ENCODE measurements at places on chromosomes 16 and 17. TPM values are rescaled to one million over a fixed set of nuclear protein-coding genes. Genes with fewer than 3 reads are reported as not detected.
A peak's percentile ranks its signal among the peaks of the same experiment; 100 is the strongest.

DNA sequence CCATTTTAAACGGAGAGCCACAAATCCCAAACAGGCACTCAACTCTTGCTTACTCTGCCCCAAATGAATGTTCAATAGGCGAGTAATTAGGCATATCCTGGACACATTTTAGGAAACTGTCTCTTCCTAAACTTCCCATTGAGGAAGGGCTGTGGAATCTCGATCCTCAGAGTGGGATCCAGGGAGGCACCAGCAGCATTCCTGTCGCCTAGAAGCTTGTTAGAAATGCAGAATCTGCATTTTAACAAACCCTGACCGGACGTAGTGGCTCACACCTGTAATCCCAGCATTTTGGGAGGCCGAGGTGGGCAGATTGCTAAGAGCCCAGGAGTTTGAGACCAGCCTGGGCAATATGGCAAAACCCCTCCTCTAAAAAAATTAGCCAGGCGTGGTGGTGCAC, 95.6 kb downstream of the GAS7 start:
- DNase-seq, result no peak
- peaks cover 2% of the 10 kb centered on the region for H3K4me1 ChIP-seq
- no peaks in the 10 kb centered on the region for H3K36me3 ChIP-seq
- H3K4me3 ChIP-seq, result no peak overlapping the region
- H3K27ac ChIP-seq, result no peak overlapping the region

- peaks cover 6% of the 10 kb centered on the region for H3K36me3 ChIP-seq
- DNase-seq, result no peak
- H3K4me3 ChIP-seq, result no peak overlapping the region
Measured at GRCh38 chr16:72604375-72604774, 432.4 kb upstream of the PMFBP1 start.

GRCh38 chr16:73025151-73025855, 22.6 kb downstream of the ZFHX3 start:
- H3K27ac ChIP-seq, result no peak overlapping the region
- DNase-seq, result no peak
- no peak overlapping the region for H3K4me3 ChIP-seq
- H3K4me1 ChIP-seq, result no peaks in the 10 kb centered on the region
- peaks cover 3% of the 10 kb centered on the region for H3K27me3 ChIP-seq
- no peaks in the 10 kb centered on the region for H3K36me3 ChIP-seq

DNA sequence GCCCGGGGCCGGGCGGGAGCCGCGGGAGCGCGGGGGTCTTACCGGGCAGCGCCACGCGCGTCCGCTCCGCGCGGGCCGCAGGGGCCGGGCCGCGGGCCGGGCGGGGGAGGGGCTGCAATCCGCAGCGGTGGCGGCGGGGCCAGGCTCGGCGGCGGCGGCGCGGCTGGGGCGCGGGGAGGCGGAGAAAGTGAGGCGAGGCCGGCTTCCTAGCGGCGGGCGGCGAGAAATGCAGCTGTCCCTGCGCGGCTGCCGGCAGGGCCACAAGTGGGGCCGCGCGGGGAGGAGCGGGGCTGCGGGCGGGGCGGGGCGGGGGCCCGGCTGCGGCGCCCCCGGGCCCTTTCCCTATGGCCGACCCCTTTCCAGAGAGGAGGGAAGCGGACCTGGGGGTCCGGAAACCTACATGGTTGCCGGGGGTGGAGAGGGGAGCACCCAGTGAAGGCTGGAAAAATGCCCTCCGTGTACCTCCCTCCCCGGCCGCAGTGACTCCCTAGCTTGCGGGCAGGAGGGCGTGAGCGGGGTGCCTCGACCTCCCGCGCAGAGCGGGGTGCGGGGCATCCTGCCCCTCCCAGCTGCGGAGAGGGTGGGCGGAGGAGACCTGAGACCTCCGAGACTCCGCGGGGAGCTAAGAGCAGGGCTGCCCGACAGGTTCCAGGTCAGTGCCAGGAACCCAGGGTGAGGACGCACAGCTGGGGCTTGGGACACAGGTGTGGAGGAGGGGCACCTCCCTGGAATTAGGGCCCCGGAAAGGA, at the start of gene CUEDC1:
Gene CUEDC1, minus strand, starts transcription at position 230 of the 749 bp plus-strand sequence. CDS start 69,848 bp downstream, outside the sequence.
- H3K4me3 ChIP-seq, result peak within 1 kb of the TSS; percentile 68
- no peaks in the 10 kb centered on the region for H3K36me3 ChIP-seq
- H3K4me1 ChIP-seq, result peaks cover 19% of the 10 kb centered on the region
- DNase-seq, result peak; percentile 75
- H3K27me3 ChIP-seq, result peaks cover 59% of the 10 kb centered on the region

DNA sequence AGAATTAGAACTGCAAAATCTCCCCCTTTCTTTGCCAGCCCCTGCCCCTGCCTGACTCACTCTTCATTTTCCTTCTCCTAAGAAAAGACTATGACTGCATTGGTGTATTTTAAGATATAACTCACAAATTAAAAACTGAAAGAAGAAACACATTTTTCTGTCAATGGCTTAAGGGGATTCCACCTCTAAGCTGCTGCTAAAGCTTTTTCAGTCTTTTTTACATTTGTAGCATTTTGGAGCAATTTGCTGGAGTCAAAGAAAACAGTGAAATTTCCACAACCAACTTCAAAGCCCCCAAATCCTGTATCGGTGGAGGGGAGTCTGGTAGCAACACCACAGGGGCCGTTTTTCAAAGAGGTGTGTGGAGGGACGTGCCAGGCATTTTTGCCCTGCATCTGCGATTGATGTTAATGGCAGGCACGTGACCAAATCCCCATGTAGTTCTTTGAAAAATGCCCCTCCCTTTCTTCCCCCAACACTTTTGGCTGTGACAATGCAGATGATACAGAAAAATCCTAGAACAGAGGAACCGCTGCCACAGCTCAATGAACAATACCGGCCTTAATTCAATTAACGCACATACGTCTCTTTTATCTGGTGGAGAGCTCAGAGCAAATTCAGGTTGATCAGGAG, 28.5 kb downstream of the MAF start:
- peaks cover 17% of the 10 kb centered on the region for H3K27me3 ChIP-seq
- no peaks in the 10 kb centered on the region for H3K36me3 ChIP-seq

- no peaks in the 10 kb centered on the region for H3K36me3 ChIP-seq
- no peak overlapping the region for H3K27ac ChIP-seq
- H3K4me1 ChIP-seq, result peaks cover under 1% of the 10 kb centered on the region
Measured at GRCh38 chr17:180381-181244, 837 bp downstream of the DOC2B start.

ADAP2 gene
- total RNA-seq, result 2.4 TPM

RHBDL3 gene
- 0.72 TPM for total RNA-seq

ZMYND15 gene
- 0.17 TPM for total RNA-seq

GRCh38 chr16:30758988-30759491, 2.8 kb downstream of the CFAP119 start:
- H3K36me3 ChIP-seq, result peaks cover 7% of the 10 kb centered on the region
- H3K4me3 ChIP-seq, result no peak overlapping the region
- DNase-seq, result no peak
- no peaks in the 10 kb centered on the region for H3K27me3 ChIP-seq

DNA sequence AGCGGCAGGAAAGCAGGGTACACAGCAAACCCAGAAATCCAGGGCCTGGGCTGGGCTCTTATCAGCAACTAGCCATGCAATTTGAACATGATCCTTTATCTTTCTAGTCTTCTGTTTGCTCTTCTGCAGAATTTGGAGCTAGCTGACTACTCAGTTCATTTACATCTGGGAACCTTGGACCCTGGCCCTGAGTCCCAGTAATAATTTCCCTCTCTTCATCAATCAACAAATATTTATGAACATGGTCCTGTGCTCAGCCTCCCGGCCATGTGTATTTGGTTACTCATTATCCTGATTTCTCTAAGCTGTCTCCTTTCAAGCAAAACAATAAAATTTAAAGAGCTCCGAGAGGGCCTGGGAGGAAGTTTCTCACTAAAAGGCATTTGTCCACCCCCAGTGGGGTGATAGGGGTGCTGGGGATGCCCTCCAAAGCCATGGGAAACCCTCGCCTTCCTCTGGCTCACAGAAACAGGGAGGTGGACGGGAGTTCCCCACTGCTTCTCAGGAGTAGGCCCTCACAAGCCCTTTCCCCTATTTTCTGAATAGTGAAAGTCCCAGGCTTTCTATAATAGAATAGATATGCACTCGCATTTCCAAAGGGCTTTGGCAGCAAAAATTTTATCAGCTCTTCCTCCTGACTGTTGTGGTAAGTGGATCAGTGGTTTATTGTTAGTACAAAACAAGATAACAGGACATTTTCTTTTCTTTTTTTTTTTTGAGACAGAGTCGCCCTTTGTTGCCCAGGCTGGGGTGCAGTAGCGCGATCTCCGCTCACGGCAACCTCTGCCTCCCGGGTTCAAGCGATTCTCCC, 6.9 kb upstream of the WDR59 start:
- no peak overlapping the region for H3K4me3 ChIP-seq
- H3K36me3 ChIP-seq, result no peaks in the 10 kb centered on the region
- H3K27ac ChIP-seq, result no peak overlapping the region
- no peaks in the 10 kb centered on the region for H3K4me1 ChIP-seq
- no peak for DNase-seq
- peaks cover 16% of the 10 kb centered on the region for H3K27me3 ChIP-seq

LRRC75A gene
- 5.5 TPM for total RNA-seq

DNA sequence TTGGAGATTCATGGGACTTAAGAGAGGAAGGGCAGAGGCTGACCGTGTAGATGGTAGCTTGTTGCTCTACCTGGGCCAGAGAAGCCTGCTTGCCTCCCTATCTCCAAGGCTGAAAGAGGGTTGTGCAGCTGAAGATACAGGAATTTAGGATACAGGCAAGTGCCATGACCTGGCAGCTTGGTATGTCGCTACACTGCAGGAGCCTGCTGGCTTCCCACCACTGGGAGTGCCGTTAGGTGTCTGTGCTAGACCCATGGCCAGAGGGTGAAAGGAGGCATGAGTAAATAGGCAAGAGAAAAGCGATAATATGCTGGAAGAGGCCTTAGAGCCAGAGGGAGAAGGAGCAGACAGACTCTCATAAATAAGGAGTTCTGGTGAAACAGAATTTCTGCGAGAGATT, 10.6 kb downstream of the NAA60 start:
- peaks cover 16% of the 10 kb centered on the region for H3K4me1 ChIP-seq
- H3K36me3 ChIP-seq, result peaks cover 11% of the 10 kb centered on the region
- DNase-seq, result no peak
- H3K27ac ChIP-seq, result no peak overlapping the region

DNA sequence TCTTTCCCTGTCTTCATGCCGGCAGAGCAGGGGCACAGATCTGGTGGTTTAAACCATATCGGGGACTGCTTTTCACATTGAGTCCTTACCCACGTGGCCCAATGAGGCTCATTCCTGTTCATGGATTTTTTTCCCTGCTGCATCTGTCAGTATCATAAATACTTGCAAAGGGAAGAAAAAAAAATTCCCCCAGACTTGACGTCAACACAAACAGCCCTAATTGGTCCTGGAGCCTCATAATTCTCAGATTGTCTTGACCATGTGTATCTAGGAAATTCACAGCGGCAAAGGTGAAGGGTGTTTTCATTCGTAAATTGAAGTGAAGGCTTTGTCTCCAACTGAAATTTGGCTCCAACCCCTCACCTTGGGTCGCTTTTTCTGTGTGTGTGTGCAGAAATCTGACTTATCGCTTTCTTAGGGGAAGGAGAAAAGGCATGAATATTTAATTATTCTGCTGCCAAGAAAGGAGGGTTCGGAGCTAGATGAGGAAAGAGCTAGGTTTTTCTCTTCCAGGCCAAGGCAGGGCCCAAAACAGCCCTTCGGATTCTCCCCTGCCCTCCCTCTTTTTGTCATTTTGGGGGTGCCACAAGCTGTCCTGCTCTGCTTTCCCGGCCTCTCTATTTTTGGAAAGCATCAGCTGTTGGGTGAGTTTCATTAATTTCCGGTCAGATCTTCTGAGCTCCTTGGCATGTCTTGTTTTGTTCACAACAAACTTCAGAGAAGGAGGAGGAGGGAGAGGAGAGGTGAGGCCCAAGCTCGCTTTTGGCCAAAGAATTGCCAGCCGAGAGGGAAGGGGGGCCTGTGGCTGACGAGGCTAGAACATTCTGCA, 17.8 kb upstream of the CIBAR2 start:
- no peaks in the 10 kb centered on the region for H3K36me3 ChIP-seq
- no peak overlapping the region for H3K27ac ChIP-seq
- no peaks in the 10 kb centered on the region for H3K4me1 ChIP-seq
- DNase-seq, result no peak
- H3K4me3 ChIP-seq, result no peak overlapping the region

KRT25 gene
- total RNA-seq, result not detected

- no peak overlapping the region for H3K27ac ChIP-seq
- H3K4me3 ChIP-seq, result no peak overlapping the region
- DNase-seq, result no peak
- H3K27me3 ChIP-seq, result peaks cover 2% of the 10 kb centered on the region
- H3K36me3 ChIP-seq, result peaks cover 5% of the 10 kb centered on the region
Measured at GRCh38 chr16:22292320-22292719, 4.9 kb upstream of the POLR3E start.

DNA sequence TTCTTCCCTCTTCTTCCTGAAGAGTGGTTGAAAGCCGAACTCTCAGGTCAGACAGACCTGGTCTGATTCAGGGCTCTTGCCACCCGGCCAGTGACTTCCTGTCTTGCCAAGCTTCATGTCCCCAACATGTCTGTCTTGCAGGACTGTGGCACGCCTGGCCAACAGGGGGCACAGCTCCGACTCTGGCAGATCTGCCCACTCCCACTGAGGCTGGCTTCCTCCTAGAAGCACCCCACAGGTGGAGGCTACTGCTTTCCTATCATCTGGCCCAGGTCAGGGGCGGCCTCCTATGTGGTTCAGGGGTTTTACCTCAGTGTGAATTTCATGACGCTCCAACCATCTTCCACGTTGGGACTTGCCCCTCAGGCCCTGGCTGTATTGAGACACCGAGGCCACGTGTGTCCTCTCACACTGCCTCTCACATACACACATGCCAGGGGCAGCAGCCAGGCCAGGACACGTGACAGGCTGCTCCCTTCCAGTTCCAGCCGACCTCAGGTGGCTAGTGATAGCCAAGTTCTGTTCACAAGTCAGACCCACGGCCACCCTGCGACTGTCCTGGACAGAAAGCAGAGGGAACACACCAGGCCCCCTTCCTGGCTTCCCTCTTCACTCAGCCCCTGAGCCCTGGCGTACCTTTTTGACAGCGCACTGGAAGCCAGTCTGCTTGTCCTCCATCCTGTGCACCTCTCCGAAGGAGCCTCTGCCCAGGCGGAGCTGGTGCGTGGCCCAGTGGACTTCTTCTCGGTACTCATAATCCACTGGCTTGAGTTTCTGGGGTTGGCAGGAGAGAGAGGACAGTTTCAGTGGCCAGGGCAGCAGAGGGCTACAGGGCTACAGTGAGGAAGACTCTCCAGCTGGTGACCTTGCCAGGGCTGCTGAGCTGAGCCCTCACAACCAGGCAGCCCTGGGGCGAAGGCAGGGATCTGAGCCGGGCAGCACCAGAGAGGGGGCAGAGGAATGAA, 22.6 kb upstream of the SPATA32 start:
- peak overlapping the region; percentile 76 for H3K27ac ChIP-seq
- peaks cover 19% of the 10 kb centered on the region for H3K36me3 ChIP-seq
- no peak overlapping the region for H3K4me3 ChIP-seq
- no peaks in the 10 kb centered on the region for H3K27me3 ChIP-seq
- peaks cover 26% of the 10 kb centered on the region for H3K4me1 ChIP-seq
- no peak for DNase-seq

ATAD5 gene
- 25.8 TPM for total RNA-seq

NXN gene
- 0.37 TPM for total RNA-seq

GRCh38 chr17:35630530-35631148, 43.5 kb downstream of the AP2B1 start:
- no peaks in the 10 kb centered on the region for H3K27me3 ChIP-seq
- H3K36me3 ChIP-seq, result peaks cover 18% of the 10 kb centered on the region
- DNase-seq, result no peak
- H3K4me3 ChIP-seq, result no peak overlapping the region
- no peak overlapping the region for H3K27ac ChIP-seq

ZG16 gene
- not detected for total RNA-seq

- peaks cover 18% of the 10 kb centered on the region for H3K27me3 ChIP-seq
- no peak overlapping the region for H3K4me3 ChIP-seq
- no peak for DNase-seq
- peaks cover 8% of the 10 kb centered on the region for H3K4me1 ChIP-seq
- no peak overlapping the region for H3K27ac ChIP-seq
Measured at GRCh38 chr17:6456321-6456720, 12.1 kb downstream of the PIMREG start.
